Dermis blood vessel endothelial cell (primary cell): ENCODE measurements at places on chromosomes 4 and X. TPM values are rescaled to one million over a fixed set of nuclear protein-coding genes. Genes with fewer than 3 reads are reported as not detected.
A peak's percentile ranks its signal among the peaks of the same experiment; 100 is the strongest.

DNA sequence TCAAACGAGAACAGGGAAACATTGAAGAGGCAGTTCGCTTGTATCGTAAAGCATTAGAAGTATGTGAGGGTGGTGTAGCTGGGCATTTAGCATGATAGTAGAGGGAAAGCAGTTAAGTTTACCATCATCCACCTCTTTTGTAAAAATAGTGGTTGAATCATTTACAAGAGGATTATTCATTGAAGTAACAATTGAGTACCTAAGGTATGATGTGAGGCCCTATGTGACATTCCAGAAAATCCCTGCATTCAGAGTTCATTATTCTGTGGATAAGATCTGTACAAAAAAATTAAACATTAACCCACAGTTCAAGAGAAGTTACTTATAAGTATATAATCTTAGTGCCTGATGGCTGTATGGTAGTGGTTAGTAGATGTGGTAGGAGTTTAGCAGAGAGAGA lies 22.2 kb upstream of the GCNA start:
- DNase-seq: no peak

DNA sequence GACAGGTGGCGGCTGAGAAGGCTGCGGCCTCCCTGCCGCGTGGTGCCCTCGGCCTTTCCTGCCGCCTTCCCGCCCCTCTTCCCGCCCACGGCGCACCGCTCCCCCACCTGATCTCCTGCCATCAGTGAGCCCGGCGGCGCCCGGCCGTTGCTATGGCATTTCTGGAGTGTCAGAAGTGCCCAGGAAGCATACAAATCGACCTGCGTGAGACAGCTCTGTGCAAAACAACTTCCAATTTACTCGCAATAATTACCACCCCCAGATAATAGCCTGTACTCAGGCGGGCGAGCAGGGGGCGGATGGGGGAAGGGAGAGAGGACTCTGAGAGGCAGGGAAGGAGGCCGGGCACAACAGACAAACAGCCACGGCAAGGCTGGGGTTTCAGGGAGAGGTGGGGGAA lies 16.6 kb upstream of the ERCC6L start:
- no peak for DNase-seq

Gene ASB12
- total RNA-seq: not detected in 2 replicates

DNA sequence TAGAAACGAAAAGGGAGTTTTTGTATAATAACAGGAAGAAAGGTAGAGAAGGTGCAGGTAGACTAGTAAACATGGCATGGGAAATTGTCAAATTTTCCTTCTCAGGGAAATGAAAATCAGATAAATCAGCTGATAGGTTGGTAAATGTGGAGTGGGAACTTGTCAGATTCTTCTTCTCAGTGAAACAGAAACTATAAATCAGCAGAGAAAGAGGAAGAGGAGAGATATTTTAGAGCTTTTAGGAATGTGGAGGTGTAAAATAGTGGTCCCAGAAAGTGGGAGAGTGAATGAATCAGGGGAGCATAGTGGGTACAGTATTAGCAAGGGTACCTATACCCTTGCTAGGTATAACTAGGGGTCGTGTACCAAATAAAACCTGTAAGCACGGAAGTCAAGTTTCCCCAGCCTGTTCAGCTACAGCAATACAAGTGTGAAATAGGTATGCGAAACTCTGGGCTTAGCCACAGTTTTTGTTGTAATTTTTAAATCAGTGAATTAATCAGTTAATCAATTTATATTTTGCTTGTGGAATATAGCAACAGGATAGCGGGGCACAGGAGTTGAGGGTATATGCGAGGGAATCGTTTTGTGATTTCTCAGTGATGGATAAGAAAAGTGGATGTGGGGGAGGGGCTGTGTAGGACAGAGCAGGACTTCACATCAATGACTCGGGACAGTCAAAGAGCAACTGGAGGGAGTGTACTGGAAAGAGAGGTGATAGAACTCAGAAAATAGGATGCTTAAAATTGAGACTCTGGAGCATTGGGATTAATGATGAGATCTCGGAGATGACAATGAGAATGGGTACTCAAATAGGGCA lies 561.5 kb downstream of the INPP4B start:
- DNase-seq: no peak

GRCh38 chrX:78517124-78517523 lies 142.0 kb downstream of the RTL3 start:
- no peak for DNase-seq

Gene AKAP14
- total RNA-seq: not detected in 2 replicates

Gene CSTF2
- 17.5 and 26.0 TPM in 2 replicates for total RNA-seq

Gene SPANXD
- not detected in 2 replicates for total RNA-seq

Gene ZMAT1
- total RNA-seq: 1.3 and 2.4 TPM in 2 replicates

- DNase-seq: peak; percentile 50
Measured at GRCh38 chr4:98838977-98839618, 89.8 kb downstream of the EIF4E start.

- no peak for DNase-seq
Measured at GRCh38 chr4:80948995-80949394, 81.5 kb upstream of the BMP3 start.

Gene FAM236A
- total RNA-seq: not detected in 2 replicates

- no peak for DNase-seq
Measured at GRCh38 chr4:60721685-60722084, 478.4 kb upstream of the ADGRL3 start.

Gene ZNF630
- total RNA-seq: 1.5 and 3.2 TPM in 2 replicates

Gene MAGED4
- 28.2 and 28.9 TPM in 2 replicates for total RNA-seq

- no peak for DNase-seq
Measured at GRCh38 chr4:172207886-172208285, 394.7 kb downstream of the GALNTL6 start.
